ENCODE measurements at places on chromosomes 4 and X.

DNA sequence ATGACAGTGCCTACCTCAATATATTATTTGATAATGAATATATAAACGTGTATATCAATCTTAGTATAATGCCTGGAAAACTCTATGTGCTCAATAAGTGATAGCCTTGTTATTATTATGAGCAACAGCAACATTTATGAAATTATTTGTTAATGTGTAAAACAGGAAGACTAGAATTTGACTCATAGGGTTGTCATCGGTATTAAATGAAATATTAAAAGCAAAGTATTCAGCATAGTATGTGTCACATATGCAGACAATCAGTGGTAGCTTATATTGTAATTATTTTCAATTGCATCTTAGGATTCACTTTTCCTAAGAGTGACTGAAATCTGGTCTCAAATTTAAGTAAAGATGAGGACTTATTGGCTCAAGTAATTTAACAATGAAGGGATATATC is 24.6 kb downstream of the SPANXD start:
- DNase-seq: no peak

DNA sequence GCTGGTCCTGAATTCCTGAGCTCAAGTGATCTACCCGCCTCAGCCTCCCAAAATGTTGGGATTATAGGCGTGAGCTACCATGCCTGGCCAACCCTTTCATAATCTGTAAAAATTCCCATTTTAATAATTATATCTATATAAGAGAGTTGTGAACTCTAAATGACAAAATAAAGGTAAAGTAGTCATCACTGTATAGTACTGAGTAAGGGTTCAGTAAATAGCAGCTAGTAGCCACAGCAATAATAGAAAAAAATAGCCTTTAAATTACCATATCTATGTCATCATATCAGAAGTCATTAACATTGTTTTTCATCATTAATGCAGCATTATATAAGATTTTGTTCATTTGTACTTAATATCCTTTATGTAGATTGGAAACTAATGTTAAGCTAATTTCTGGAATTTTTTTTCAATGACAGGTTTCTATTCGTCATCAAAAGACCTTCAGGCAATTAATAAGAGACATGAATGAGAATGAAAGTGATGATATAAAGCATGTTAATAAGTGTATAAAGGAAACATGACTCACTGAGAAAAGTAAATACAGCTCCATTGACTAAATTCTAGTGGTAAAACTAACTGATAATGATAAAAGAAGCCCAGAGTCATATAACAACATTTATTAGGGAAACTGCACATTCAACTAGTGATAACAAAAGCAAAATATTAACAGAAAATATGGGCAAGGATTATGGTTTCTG is 85.9 kb upstream of the UGT8 start:
- DNase-seq: no peak

GRCh38 chr4:166957451-166957850 is 276.8 kb downstream of the SPOCK3 start:
- DNase-seq: no peak

- no peak for DNase-seq
Measured at GRCh38 chr4:63049726-63050125, 1359.5 kb downstream of the TECRL start.

DNA sequence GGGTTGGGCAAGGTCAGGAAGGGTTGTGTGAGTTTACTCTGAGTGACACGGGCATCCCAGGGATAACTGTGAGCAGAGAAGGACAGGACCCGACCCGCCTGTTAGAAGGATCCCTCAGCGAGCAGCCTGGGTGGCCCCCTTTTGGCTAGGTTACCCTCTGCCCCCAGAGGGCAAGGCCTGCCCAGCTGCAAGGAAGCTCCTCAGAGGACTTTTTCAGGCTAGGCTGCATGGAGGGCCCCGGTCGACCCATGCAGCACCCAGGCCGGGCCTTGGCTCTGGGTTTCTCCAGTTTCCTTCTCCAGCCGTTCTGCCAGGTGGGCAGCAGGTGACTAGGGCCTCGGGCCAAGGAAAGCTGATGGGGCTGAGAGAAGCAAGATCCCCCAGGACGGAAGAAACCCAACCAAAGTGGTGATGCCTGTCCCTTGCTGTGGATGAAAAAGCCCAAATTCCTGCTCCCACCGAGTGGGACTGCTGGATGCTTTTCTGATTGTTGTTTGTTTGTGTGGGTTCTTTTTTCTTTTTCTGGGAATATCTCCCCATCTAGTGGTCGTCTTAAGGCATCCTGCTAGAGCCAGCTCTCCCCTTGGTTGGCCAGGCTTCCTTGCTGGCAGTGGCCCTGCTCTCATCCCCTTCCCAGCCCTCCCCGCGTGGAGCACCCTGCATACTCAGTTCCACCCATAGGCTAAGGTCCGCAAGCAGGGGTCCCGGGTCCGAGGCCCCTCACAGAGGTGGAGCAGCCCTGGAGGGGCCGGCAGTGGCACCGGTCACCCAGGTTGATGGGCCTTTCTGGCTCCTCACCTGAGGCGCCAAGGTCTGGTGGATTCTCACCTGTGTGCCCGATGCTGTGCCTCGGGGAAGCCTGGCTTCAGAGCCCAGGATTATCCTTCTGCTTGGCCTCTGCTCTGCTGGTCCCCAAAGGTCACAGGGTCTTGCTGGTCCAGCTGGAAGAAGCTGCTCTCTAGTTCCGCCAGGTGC is 1.8 kb downstream of the ZFP92 start:
- no peak for DNase-seq

- DNase-seq: no peak
Measured at GRCh38 chrX:143058120-143058519, 32.4 kb downstream of the SPANXN4 start.

- DNase-seq: no peak
Measured at GRCh38 chr4:1290165-1290977, 680 bp downstream of the MAEA start.

GRCh38 chr4:138412847-138413246 is 170.7 kb upstream of the SLC7A11 start:
- DNase-seq: no peak

DNA sequence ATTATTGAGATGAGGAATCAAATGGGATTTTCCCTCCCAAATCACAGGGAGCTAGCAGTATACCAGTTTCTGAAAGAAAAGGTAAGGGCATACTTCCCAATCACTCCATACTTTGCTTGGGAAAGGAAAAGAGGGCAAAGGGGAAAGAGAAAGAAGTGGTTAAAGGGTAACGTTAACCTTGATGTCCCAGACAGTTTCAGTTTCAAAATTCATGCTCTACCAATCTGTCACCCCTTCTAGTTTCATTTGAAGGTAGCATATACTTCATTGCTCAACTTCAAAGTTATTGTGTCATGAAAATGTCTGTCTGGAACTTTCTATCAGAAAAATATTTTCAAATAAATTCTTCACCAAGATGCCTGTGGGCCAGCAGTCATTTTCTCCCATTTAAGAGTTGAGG is 16.0 kb downstream of the TNMD start:
- no peak for DNase-seq

DNA sequence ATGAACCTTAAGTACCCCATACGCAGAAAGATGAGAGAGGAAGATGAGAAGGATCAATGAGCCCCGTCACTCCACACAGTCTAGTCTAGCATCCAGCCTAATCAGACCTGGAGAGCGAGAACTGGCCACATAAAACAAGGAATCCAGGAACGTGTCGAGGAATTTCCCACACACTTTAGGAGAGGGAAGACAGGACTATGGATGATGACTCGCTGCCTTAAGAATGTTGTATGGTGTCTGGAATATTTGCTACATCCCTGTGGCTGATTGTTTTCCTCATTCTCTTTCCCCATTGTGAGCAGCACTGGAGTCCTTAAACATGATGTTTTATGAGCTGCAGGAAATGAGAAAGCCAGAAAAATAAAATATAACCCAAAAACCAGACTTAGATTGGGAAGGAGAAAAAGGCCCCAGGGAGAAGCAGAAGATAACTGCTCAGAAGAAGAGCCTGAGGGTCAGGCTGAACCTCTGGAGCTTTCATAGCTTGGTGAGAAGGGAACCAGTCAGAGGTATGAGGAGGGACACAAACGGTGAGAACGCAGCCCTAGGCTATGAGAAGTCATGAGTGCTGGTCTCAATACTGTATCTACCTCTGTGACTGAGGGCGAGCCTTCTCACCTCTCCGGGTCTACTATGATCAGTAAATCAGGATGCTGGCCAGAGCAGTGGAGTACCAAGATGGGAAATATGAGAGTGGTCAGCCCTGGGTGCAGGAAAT is 139.5 kb upstream of the NOCT start:
- no peak for DNase-seq

GRCh38 chrX:46770000-46770816 is 11.3 kb upstream of the SLC9A7 start:
- DNase-seq: no peak

DNA sequence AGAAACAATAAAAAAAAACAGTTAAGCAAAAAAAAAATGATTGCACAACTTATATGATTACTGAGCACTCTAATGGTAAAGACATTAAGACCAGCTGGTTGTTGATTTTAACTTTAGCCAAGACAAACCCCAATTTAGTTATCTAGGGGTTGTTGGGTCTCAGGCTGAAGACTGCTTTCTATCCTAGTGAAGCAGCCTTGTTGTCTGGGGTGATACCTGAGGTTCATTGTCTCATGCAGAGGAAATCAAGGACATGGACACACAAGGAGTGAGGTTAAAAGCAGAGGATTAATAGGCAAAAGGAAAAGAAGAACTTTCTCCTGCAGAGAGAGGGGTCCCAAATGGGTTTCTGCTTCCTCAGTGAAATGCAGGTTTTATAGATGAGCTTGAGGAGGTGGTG is 40.0 kb upstream of the CYP2U1 start:
- DNase-seq: no peak

DNA sequence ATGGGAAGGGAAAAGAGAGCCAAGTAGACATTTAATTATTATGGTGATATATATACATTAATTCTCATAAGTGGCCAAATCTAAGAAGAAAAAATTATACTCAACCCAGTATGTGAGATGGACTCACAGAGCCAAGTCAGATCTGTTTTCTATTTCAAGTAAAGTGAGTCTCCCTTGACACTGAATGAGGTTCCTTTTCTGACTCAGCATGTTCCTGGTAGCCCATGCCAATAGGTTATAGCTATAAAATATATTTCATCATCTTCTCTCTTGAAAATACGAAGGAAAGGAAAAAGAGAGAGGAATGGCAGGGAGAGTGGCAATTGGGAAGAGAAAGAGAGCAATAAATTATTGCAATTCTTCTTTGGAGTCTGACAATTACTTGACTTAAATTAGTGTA is 68.8 kb upstream of the GRIA2 start:
- no peak for DNase-seq

- no peak for DNase-seq
Measured at GRCh38 chr4:147160908-147161513, 215.3 kb upstream of the TTC29 start.

GRCh38 chrX:3244203-3244743 is 102.2 kb downstream of the MXRA5 start:
- DNase-seq: no peak

DNA sequence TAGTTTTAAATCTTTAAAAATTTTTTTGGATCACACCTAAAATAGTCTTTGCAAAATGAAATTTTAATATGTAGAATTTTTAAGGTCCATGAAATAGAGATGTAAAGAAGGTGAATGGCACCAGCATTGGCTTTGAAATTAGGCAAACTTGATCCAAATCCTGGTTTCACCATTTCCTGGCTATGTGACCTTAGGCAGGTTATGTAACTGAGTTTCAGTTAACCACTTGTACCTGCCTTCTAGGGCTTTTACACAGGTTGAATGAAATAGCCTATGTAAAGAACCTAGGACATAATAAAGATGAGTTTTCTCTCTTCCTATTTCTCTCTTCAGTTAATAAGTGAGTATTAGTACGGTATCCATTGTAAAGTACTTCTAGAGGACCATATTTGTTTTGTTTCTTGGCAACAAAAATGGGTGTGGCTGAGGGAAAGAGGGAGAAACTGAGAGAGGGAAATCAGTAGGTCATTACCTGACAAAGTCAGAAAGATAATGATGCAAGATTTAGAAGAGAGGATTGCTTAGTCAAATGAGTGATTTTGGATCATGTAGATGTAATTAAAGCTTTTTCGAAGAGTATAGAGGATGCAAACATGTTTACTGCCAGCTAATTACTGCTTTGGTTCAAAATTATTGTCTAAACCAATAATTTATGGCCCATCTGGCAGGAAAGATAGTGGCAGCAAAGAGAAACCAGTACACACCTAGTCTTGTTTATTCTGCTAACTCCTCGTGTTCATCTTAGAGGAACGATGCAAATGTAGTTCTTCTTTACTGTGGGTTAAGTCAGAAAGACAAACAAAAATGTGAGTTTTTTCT is 81.9 kb downstream of the PDLIM5 start:
- no peak for DNase-seq

GRCh38 chrX:150269605-150270254 is 93.4 kb upstream of the MAMLD1 start:
- DNase-seq: no peak

DNA sequence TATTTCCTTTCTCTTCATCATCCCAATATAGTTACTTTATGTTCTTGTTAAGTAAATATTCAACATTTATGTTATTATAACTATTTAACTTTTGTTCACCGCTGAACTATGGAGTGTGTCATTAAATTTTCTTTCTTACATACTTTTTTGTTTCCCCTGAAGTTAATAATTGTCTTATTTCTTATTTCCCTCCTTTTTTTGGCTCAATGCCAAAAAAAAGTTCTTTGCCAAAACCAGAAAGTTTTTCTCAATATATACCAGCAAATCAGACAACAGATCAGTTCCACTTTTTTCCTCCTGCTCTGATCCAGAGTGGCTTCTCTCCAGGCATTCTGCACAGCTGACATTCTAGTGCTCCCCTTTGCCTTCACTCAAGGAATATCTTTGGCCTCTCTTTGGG is 187.0 kb upstream of the PPARGC1A start:
- DNase-seq: no peak

GRCh38 chrX:17597327-17597726 is 140.0 kb upstream of the SCML1 start:
- DNase-seq: no peak

GRCh38 chr4:28555866-28556265 is 1695.2 kb downstream of the STIM2 start:
- no peak for DNase-seq

GRCh38 chr4:83331956-83332355 is 2.7 kb downstream of the HPSE start:
- no peak for DNase-seq

- no peak for DNase-seq
Measured at GRCh38 chr4:84887824-84888223, 78.7 kb downstream of the WDFY3 start.

Measured in activated CD8-positive, alpha-beta memory T cell treated with anti-CD3 and anti-CD28 coated beads for 4 hours (primary cell).